ENCODE measurements at places on chromosomes 2 and 18.

- DNase-seq: peak; percentile 92
Measured at GRCh38 chr2:191677646-191678436, at the start of gene NABP1. Gene NABP1, plus strand, starts transcription at chr2:191678136. Its CDS starts 479 bp downstream, at chr2:191678615.

DNA sequence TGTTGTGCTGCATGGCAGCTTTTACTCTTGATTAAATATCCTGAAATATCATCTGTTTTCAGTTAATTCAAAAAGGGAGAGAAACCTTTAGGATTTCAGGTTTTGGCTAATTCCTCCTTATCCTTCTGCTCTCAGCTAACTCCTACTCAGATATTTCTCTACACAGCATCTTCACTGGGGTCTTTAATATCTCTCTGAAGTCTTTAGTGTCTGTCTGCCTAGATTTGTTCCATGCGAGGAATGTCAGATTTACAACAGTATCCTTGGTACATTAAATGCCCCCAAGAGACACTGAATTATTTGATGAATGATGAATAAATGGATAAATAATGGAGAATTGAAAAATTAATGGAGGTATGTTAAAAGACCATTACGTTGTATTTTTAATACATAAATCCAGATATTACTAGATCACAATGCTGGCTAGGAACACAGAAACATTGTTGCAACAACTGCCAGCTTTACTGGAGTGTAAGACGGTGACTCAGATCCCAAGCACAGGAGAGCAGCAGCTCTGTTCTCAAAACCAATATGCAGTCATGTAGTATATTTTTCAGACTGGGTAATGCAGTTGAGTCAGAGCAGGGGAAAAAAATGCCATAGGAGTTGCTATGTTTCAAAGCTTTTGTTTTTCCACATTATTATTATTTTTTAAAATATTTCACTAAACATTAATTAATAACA lies 388.0 kb upstream of the SYT4 start:
- no peak for DNase-seq

- DNase-seq: no peak
Measured at GRCh38 chr2:44582363-44583008, 220.7 kb downstream of the CAMKMT start.

- no peak for DNase-seq
Measured at GRCh38 chr2:120556911-120557310, 178.8 kb upstream of the GLI2 start.

GRCh38 chr2:22798386-22798785 lies 586.6 kb upstream of the KLHL29 start:
- DNase-seq: no peak
